ENCODE measurements at places on chromosomes 1 and 21.

GRCh38 chr1:14499312-14500040, 99.0 kb upstream of the KAZN start:
- DNase-seq, result no peak

GRCh38 chr1:211344152-211344618, 17.6 kb downstream of the TRAF5 start:
- DNase-seq, result no peak

- no peak for DNase-seq
These were observed 49.9 kb downstream of the KDM1A start for GRCh38 chr1:23069149-23069548.

DNA sequence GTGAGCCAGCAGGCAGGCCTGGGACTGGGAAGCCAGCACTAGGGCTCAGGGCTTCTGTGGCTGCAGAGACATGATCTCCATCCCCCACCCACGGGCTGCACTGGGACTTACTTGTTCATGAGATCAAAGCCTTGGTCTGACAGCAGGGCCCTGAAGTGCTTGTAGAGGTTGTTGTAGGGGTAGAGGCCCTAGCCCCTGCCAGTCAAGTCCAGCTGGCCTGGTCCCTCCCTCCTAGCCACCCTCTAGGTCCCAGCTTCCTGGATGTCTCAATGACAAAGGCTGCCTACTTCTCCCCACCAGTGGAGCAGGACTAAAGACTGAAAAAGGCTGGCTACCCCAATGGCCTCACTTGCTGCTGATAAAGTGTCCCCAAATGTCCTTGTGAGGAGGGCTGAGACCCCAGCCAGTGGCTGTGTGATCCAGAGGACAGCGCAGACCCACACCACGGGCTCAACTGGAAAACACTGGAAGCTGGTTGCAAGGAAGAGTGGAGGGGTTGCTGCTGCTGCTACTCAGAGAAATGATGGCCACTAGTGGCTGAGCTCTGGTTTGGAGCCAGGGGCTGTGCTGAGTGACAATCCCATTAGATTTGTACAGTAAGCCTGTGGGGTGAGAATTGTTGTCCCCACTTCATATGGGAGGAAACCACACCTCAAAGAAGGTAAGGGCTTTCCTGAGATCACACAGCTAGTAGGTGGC, 1.4 kb downstream of the HTR1D start:
- DNase-seq, result no peak

- no peak for DNase-seq
These were observed 8.1 kb downstream of the SLC44A3 start for GRCh38 chr1:94828251-94828650.

GRCh38 chr1:54558434-54559030, 10.5 kb downstream of the ACOT11 start:
- DNase-seq, result no peak

DNA sequence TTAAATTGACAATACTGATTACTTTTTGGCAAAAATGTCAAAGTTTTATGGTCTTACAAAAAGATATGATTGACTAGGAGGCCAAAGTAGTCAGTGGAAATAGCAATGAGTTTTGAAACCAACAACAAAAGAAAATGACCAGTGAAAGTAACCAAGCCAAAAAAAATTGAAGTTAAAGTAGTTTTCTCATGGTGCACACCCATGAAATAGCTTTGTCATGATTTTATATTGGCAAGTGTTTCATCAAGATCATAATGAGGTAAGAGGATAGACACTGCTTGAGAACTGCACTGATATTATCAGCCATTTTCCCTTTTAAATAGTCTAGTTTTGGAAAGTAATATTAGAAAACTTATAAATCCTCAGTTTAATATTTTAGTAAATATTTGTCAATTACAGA, 206.2 kb upstream of the ADAMTS5 start:
- DNase-seq, result no peak

DNA sequence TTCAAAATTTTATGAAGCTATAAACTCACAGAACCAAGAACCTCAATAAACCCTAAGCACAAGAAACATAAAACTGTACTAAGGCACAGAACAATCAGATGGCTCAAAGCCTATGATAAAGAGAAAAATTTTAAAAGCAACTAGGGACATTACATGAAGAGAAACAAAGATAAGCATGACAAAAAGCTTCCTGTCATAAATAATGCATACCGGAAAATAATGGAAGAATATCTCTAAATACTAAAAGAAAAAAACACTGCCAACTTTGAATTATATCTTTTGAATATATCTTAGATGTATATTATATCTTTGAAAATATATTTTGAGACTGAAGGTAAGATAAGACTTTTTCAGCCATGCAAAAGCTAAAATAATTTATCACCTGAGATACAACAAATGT, 21.4 kb upstream of the KCNN3 start:
- no peak for DNase-seq

DNA sequence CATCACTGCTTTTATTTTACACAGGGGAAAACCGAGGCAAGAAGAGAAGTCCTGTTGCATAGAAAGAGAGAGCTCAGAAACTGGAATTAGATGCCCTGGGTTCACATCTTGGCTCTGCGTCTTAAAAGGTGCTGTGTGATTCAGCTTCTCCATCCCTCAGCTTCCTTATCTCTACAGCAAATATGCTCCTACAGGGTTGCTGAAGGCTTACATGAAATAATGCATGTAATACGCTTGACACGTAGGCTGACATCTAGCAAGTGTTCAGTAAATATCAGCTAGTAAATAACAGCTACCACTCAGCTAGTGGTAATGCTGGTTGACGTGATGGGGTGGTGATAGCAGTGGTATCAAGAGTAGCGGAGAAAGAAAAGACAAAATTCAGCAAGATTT, 77.1 kb upstream of the CD55 start:
- DNase-seq, result peak; percentile 7

GRCh38 chr1:210315529-210315928, 13.2 kb upstream of the HHAT start:
- no peak for DNase-seq

DNA sequence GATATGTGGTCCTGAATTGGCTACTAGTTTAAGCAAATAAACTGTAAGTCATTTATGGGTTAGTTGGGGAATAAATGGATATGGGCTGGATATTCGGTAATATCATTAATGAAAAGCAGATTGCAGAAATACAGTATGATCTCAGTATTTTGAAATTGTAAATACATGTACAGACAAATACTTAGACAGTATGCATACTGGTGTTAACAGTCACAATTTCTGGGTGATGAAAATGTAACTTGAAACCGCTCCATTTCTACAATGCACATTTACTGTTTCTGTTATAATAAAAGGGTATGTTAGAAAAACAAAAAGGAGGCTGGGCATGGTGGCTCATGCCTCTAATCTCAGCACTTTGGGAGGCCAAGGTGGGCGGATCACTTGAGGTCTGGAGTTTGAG, 28.0 kb downstream of the BLZF1 start:
- no peak for DNase-seq

GRCh38 chr1:91151702-91152101, 129.9 kb upstream of the ZNF644 start:
- DNase-seq, result no peak

GRCh38 chr1:7149080-7149838, 364.0 kb downstream of the CAMTA1 start:
- no peak for DNase-seq

DNA sequence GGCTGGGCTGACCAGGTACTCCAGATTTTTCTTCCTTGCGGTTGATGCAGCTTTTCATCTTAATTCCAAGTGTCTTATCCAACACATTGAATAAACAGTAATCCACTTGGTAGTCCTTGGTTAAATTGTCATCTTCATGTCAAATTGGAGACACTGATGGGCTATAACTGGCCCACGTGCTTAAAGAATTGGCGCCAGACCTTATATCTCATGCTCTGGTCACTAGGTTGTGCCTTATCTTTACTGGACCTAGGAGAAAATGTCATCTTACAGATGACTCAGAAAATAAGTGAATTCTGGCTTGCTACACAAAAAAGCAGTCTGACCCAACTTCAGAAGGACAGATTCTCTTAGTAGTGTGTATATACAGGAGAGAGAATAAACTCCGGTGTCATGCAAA, 16.2 kb downstream of the LRRC42 start:
- DNase-seq, result no peak

DNA sequence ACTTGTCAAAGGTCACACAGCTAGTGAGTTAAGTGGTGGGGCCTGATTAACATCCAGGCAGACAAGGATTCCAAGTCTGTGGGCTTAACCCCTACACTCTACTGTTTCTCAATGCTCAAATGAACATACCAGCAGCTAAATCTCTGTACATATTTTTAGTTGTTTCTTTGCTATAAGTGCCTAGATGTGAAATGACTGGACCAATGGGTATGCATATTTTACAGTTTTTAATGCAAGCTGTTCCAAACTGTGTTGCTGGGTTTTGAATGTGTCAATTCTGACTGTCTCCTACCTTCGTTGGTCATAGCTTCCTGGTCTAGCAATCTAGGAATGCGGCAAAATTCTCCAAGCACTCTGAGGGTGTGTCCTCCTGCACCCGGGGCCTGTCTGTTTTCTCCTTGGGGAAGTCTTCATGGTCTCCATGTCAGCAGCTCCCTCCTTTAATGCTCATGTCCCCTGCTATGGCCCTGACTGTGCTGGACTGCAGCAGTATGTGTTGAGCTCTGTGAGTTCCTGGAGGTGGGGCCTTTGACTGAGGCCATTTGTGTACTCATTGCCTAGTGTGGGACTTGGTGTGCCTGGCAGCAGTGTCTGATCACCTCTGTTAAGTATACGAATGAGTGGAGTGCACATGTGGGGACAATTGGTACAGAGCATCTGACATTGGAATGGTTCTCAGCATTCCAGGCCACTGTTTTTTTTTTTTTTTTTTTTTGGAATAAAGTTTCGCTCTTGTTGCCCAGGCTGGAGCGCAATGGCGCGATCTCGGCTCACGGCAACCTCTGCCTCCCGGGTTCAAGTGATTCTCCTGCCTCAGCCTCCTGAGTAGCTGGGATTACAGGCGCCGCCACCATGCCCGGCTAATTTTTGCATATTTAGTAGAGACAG, 72.9 kb upstream of the SLC2A1 start:
- DNase-seq, result no peak

- DNase-seq, result no peak
These were observed 5.9 kb downstream of the ADARB1 start for GRCh38 chr21:45080232-45080631.

GRCh38 chr1:241532162-241532531, at the start of gene KMO:
KMO (plus strand) TSS chr1:241532378; CDS start chr1:241532445, 67 bp downstream.
- peak; percentile 38 for DNase-seq

DNA sequence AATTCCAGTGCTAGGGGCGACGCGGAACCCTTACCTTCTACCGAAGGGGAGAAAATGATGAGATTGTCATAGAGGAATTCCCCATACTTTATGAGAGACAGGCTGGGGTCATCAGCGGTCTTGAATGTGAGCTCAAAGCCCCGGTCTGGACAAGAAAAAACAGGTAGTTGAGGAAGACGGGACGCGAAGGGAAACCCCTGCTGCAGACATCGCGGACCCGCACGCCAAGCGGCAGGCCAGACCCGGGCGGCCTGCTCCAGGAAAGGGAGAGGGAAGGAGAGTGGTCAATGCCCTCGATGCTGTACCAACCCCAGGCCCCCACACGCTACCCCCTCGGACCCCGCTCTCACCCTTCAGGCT, 342 bp downstream of the DDOST start:
- DNase-seq, result no peak

- DNase-seq, result no peak
These were observed 505.2 kb downstream of the PLPP3 start for GRCh38 chr1:56074007-56074651.

DNA sequence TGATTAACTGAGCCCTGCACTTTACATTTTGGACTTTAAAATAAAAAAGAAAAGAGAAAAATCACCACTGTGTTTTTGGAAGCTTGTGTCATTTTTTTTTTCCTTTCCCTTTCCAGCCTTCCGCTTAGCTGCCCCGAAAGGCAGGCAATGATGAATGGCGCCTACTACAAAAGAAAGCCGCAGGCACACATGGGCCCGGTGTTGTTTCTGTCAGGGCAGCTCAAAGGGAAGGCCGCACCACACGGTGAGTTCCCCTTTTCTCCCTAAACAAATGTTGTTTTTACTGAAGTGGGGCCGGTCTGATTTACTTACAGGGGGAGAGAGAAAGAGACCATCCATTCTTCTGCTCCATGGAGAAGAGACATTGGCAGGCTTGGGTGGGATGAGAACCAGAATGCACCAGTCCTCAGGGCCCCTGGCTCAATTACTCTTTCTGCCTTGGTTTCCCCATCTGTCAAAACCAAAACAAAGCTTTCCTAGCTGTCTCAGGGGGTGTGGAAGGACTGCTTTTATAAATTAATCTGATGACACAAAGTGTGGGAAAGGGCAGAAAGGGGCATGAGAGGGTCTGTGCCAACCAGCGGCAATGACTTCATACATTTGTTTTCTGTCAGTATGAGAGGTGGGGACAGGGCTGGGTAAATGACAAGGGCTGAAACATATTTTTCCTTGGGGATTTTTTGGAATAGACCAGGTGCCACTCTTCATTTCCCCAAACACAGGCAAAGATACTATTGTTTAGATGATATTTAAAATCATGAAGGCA, 91.4 kb upstream of the PLXNA2 start:
- no peak for DNase-seq

- DNase-seq, result no peak
These were observed 32.1 kb downstream of the RABGAP1L start for GRCh38 chr1:174191349-174191862.

- no peak for DNase-seq
These were observed 204.4 kb upstream of the TNR start for GRCh38 chr1:175947771-175948170.

- no peak for DNase-seq
These were observed 101.7 kb upstream of the KRTAP19-8 start for GRCh38 chr21:31140025-31140424.

GRCh38 chr1:112712701-112713128, 2.4 kb downstream of the PPM1J start:
- peak; percentile 6 for DNase-seq

GRCh38 chr1:244311784-244312532, 139.8 kb downstream of the ADSS2 start:
- DNase-seq, result no peak

DNA sequence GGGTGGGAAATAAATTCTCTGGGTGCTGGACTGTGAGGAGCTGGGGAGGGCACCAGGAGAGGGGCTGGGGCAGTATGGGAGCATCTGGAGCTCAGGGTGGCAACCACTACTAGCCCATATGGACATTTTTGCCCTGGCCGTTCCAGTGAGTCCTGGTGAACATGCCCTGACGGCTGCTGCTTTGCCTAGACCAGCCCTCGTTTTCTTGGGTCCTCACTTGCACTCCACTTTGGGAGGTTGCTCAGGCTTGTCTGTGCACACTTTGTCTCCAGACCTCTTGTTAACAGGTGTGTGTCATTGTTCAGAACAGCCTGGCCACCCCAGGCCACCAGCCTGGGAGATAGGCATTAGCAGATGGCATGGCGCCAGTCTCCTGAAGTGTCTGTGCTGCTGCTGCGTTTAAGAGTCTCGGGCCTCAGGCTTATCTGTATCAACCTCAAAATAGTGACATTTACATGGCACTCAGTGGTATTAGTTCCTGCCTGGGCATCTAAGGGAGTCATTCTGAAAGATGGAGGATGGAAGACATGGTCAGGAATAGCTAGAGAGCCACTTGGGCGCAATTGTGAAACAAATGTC, 190.5 kb downstream of the PTPRU start:
- DNase-seq, result no peak

- no peak for DNase-seq
These were observed 24.4 kb downstream of the EFCAB7 start for GRCh38 chr1:63547621-63548294.

Data from hematopoietic multipotent progenitor cell treated with erythropoietin and hydrocortisone succinate and interleukin-3 and kit ligand, for 6 days (in vitro differentiated cells).